A172 (cell line): ENCODE measurements at places on chromosomes 1 and 21.

DNA sequence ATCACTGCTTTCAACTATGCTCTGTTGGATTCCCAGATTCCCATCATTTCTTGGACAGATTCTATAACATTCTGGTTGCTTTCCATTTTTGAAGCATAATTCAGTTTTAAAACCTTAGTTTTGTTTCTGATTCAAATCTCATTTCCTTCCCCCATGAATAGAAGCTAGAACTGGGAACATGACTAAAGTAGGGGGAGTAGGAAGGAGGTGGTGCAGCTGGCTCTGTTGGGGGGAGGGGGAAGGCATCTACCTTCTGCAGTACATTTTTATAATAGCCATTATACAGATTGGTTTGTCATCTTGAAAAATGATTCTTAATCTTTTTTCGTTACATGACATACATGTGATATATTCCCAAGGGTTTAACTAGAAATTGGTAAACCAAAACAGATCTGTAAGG lies 48.1 kb downstream of the SMG7 start:
- DNase-seq = no peak

- DNase-seq = no peak
Measured at GRCh38 chr1:41842326-41842725, 76.4 kb downstream of the HIVEP3 start.

- no peak for DNase-seq
Measured at GRCh38 chr1:176205332-176205914, 1.7 kb downstream of the COP1 start.

GRCh38 chr1:50880373-50880772 lies 79.7 kb downstream of the FAF1 start:
- no peak for DNase-seq

GRCh38 chr1:240073097-240073496 lies 18.6 kb upstream of the FMN2 start:
- DNase-seq = no peak

GRCh38 chr1:76871355-76871974 lies 4.2 kb downstream of the ST6GALNAC5 start:
- DNase-seq = no peak

DNA sequence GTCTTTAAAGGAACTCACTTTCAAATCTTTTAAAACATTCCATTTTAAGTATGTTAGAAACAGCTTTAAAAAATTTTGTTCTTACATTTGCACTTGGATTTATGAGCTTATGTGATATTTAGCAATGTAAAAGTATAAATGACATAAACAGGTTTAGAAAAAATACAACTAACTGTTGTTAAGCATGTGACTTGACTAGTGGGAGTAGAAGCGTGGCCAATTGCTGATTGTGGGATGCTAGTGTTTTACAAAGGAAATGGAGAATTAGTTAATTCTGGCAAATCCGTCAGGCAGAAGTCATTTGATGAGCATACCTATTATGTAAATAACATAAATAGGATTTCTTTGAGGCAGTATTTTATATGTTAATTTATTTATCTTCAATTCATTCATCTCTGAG lies 175.8 kb downstream of the ADGRL2 start:
- DNase-seq = no peak

- peak; percentile 53 for DNase-seq
Measured at GRCh38 chr21:36193200-36193599, 36.6 kb downstream of the DOP1B start.

GRCh38 chr21:42302794-42303193 lies 12.4 kb downstream of the TFF3 start:
- no peak for DNase-seq

DNA sequence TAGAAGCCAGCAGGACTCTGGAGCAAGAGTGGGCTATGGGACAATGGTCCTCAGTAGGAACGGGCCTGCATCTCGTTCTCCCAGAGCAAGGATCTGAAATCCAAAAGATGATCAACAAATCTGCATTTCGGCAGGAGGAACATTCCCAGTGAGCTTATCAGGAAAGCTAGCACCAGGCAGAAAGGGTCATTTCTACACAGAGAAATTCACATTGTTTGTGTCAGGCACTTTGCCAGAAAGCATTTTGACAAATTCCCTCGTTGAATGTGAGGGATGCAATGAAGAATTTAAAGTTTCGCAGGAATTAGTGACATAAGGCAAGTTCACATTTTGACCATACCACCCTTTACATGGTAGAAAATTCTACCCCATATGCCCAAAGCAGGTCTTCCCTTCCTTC lies 31.6 kb upstream of the ETS2 start:
- no peak for DNase-seq

DNA sequence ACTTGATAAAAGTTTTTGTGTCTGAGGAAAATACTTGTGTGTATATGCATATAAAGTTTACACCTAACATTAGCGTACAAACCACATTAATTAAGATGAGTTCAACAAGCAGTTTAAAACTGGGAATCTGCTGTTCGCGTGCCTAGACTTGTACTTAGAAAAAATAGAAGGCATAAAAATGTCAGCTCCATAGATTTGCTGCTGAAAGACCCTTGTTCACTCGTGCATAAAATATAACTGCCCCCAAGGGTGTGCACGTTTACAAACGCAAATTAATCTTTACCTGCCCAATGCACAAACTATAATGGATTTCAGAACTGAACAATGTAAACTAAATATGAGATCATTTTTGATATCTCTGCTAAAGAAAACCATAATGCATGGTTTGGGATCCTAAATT lies 392.3 kb upstream of the ADGRL2 start:
- DNase-seq = no peak

- DNase-seq = no peak
Measured at GRCh38 chr1:228256626-228257375, 49.0 kb downstream of the OBSCN start.

- DNase-seq = no peak
Measured at GRCh38 chr1:96075704-96076455, 645.7 kb upstream of the PTBP2 start.

DNA sequence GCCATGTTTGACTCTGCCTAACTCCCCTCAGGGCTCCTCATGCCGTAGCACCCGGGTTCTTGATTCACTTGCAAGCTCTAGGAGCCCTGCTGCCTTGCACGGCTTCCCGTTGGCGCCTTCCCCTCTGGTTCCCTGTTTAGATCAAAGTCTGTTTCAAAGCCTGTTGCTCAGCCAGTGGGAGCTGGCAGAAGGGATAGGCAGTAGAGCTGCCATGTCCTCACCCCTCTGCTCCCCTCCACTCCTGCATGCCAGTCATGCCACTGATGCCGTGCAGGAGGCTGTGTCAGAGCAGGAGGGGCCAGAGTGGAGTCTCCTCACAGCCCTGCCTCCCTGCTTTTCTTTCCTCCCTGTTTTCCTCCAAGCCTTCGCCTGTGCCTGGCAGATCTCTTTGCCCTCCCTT lies 26.5 kb downstream of the HMGCS2 start:
- no peak for DNase-seq

- no peak for DNase-seq
Measured at GRCh38 chr21:15764878-15765277, 35.1 kb downstream of the USP25 start.

DNA sequence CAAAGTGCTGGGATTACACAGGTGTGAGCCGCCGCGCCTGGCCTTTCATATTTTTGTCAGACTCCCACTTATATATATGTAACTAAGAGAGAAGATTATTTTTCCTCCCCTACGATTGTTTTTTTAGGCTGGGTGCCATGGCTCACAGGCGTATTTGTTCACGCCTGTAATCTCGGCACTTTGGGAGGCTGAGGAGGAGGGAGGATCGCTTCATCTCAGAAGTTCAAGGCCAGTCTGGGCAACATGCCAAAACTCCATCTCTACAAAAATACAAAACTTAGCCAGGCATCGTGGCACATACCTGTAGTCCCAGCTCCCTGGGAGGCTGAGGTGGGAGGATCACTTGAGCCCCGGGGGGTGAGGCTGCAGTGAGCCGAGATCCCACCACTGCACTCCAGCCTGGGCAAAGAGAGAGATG lies 23.9 kb upstream of the ITLN2 start:
- DNase-seq = no peak

DNA sequence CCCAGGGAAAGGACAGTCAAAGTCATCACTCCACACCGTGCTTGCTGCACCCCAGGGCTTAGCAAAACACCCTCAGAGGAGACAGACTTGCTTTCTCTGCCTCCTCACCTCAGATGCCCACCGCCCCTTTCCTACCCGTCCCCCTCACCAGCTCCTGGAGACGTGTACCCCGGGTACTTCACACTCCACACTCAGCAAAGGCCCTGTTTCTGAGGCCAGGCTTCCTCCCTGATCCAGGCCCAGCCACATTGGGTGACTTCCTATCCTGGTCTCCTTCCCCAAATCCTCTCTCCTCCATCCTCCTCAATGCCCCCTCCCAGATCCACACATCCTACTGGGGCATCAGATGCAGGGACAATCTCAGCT lies 116.7 kb downstream of the DMRTB1 start:
- no peak for DNase-seq

DNA sequence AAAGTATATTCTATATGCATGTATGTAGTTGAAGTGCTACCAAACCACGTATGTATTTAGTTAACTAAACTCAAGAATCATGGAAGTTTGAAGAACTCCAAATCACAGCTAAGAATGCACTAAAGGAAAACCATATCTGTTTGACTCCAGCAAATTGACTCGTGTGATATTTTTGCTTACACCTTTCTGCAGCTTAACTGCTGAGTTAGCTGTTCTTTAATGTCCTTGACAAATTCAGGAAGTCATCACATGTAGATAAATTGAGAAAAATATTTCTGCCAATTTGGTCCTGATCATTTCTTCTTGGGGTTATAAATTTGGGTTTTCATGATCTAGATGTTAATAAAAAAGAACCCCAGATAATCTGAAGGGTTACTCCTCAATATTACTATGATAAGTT lies 83.0 kb downstream of the NFIA start:
- DNase-seq = no peak

DNA sequence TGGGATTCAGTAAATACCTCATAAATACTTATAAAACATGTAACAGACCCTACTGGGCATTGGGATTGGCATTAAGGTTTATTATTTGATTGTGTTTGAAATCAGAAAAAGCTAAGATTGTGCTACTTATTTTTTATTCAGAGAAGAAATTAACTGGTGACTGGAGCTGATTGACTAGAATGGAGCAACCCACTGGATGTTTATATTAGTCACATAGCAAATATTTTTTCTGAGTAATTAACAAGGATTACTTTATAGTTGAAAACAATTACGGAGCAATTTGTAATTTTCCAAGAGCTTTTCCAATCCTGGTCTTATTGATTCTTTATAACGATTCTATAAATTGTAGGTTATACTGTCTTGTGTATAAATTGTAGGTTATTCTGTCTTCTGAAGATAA lies 208.7 kb downstream of the HLX start:
- no peak for DNase-seq

DNA sequence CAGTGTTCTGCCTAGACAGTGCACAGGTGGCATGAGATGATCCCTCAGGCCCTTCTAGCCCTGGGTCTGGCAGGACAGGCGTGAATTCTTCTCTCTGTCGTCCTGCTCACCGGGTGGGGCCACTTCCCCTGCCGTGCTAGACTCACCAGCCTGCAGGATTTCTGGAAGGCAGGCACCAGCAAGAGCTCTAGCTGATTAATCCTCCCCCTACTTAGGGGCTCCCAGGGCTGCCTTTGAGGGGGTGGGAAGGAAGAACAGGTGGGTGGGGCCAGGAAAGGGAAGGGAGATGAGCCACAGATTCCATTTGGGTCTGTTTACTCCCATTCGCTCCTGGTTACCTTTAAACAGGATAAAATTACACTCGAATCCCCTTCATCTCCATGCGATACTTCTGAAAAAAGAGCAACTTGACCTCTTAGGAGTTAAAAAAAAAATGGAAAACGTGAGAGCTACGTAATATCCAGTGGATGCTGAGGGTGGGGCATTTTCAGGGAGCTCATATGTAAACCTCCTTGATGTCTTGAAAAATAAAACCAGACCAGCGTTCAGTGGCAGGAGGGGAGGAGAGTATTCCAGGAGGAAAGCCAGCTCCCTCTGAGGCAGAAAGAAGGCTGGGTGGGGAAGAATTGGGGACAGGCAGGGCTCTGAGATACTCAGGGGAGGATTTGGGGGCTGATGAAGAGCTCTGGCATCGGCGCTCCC lies 665.5 kb downstream of the PTPRU start:
- no peak for DNase-seq

DNA sequence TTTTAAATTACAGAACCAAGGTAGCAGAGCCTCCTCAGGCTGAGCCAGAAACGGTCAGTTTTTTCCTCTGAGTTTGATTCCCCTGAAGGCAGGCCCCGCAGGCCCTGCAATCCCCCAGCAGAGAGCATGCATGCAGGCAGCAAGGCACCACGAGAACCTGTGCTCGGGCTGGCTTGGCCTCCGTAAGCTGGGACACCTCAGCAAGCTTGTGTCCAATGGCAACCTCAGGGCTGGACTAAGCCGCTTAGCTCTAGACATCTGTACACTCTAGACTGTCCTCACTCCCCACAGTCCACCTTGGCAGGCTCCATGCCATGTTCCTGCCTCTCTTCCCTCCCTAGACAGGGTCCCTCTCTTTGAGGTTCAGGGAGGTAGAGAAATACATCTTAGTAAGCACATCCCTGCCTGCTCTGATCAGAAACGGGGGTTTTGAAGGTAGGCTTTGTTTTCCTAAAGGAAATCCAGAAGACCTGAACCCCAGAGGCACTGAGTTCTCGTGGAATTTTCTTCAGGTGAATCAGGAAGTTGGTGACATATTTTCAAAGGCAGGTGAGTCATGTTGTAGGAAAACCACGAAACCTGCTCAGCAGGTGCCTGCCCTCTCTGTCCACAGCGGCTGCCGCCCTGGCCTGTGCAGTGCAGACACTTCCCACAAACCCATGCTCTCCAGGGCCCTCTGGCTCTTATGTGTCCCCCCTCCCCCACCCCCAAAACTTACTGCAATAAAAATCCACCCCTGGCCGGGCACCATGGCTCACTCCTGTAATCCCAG lies 7.0 kb downstream of the TMEM63A start:
- peak; percentile 50 for DNase-seq

DNA sequence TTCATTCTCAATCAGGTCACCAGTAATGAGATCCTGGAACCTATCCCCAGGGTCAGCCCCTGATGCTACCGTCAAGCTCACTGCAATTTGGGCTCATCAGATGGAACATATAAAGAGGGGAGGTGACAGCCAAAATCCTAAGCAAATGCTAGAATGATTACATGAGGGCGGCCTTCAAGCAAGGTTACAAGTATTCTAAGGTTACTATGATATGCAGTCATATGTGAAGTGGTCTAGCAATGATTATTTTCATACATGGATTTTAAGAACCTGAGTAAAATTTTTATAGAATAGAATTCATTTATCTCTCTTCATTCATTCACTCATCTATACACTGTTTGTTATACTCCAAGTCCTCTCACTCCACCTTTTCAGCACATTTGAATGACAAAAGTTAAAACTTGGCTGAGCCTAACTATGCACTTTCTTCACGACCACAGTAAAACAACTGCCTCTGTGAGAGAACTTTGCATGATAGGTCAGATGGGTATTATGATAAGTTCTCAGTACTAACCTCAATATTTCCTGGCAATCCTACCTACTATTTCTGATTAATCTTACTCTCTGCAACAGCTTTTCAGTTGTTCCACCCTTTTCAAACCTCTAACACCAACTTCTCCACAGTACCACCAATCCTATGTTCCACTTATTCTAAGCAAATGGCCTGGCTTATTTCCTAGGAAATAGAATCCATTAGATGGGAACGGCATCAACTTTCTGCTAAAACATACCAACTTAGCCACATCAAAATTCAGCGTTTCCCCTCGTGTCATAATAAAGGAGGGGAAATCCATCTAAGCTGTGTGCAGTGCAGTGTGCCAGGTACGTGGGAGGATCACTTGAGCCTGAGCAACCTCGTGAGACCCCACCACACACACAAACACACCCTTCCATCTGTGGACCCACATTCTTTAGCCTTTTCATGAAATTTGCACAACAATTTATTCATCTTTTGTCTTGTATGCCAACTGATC lies 32.0 kb downstream of the LHX9 start:
- DNase-seq = no peak
